CD4-positive, alpha-beta memory T cell (primary cell): ENCODE measurements at places on chromosomes 4 and X.

DNA sequence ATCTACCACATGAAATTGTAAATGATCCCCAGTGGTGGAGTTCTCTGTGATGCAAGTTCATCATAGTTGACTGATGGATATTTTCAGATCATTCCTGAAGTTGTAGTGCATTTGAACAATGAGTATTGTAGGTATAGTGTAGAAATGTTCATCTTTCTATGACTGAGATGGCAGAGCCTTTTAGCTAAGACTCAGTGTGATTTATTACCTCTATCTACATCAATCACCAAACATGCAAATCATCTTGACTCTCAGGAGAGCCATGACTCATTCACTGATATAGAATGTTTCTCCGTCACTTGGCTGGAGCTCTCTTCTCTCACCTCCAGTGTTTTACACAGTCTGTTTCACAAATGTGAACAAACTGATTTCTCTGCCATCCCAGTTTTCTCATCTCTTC, 392.6 kb downstream of the IL1RAPL1 start:
- H3K4me3 ChIP-seq = no peak overlapping the region
- H3K36me3 ChIP-seq = no peaks in the 10 kb centered on the region
- H3K27ac ChIP-seq = no peak overlapping the region
- H3K4me1 ChIP-seq = no peaks in the 10 kb centered on the region

DNA sequence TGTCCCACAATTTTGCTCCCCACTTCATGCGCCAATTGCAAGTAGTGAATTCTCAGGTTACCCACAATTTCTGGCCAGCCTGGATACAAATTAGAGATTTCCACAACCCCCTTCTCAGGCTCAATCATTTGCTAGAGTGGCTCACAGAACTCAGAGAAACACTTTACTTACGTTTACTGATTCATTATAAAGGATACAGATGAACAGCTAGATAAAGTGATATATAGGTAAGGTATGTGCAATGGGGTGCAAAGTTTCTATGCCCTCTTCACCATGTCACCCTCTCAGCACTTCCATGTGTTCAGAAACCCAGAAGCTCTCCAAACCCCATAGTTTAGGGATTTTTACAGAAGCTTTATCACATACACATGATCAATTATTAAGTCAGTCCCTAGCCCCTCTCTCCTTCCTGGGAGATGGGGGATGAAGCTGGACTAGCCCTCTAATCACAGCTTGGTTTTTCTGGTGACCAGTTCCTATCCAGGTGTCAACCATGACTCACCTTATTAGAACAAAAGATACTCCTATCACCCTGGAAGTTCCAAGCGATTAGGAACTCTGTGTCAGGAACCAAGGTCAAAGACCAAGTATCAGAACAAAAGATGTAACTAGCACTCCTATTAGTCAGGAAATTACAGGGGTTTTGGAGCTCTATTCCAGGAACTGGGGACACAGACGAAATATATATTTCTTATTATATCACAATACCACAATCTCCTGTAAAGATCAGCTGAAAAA, 33.5 kb upstream of the PRRG1 start:
- H3K4me1 ChIP-seq = no peaks in the 10 kb centered on the region
- DNase-seq = no peak
- H3K27ac ChIP-seq = no peak overlapping the region
- H3K27me3 ChIP-seq = no peaks in the 10 kb centered on the region
- no peak overlapping the region for H3K4me3 ChIP-seq

- H3K4me1 ChIP-seq = peaks cover 6% of the 10 kb centered on the region
- no peaks in the 10 kb centered on the region for H3K36me3 ChIP-seq
- no peak overlapping the region for H3K4me3 ChIP-seq
Measured at GRCh38 chr4:40448875-40449274, 113.7 kb downstream of the CHRNA9 start.

GRCh38 chr4:118086344-118086743, 52.1 kb downstream of the NDST3 start:
- H3K27me3 ChIP-seq = no peaks in the 10 kb centered on the region
- no peaks in the 10 kb centered on the region for H3K36me3 ChIP-seq
- H3K4me3 ChIP-seq = no peak overlapping the region

DNA sequence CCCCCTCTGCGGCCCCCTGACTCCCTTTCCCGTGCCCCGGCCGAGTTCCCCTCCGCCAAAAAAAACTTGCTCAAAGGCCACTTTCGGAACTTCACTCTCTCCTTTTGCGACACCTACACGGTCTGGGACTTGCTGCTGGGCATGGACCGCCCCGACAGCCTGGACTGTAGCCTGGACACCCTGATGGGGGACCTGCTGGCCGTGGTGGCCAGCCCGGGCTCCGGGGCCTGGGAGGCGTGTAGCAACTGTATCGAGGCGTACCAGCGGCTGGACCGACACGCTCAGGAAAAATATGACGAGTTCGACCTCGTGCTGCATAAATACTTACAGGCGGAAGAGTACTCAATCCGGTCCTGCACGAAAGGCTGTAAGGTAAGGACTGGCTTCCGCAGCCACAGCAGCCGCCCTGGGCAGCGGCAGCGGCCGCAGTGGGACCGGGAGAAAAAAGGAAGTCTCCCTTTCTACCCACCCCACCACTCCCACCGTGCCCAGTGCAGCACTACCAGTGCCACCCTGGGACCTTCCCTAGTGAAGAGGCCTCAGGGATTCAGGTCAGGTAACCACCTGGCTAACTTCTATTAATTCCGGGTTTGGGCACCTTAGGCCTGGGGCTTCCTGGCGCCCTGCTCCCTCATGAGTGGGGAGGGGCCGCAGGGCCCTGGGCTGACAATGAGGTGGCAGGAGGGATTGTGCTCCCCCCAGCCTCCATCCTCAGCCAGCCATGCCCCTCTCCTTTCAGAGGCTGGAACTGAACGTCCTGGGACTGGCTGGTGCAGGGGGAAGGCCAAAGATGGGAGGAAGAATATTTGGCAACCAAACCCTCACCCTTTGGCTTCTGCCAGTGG, 1.9 kb downstream of the NALF2 start:
- H3K4me1 ChIP-seq = no peaks in the 10 kb centered on the region
- H3K4me3 ChIP-seq = no peak overlapping the region
- DNase-seq = no peak

DNA sequence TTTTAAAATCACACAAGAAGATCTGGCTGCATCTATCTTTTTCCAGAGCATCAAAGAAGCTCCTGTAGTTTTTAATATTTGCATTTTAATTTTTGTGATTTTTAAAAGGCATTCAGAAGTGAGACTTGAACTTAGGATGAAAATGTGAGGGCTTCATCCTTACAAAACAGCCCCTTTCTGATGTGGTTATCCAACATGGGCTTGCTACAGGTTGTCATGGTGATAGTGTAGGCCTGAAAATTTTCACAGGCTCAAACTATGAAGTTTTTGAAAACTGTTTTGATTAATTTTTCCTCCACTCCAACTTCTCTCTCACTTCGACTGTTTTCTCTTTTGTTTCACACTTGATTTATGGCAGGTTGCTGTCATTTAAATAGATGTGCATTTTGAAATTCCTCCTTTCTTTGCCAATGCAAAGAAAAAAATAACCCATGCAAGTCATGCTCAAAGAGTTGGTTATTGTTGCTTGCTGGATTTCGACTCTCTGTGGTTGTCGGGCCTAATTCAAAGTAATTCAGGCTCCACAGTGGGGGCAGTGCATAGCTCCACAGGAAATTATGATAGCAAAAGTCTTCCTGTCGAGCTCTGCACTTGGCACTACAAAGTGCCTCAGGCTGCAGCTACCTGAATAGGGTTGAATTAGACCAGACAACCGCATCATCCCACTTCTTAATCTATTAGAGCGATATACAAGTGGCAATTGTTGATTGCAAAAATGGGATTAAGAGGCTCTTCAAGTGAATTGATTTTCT, 201.0 kb upstream of the GPR101 start:
- no peaks in the 10 kb centered on the region for H3K27me3 ChIP-seq
- H3K36me3 ChIP-seq = no peaks in the 10 kb centered on the region
- peaks cover 7% of the 10 kb centered on the region for H3K4me1 ChIP-seq

GRCh38 chr4:147318586-147318985, 162.3 kb upstream of the EDNRA start:
- no peak for DNase-seq
- no peaks in the 10 kb centered on the region for H3K4me1 ChIP-seq
- no peaks in the 10 kb centered on the region for H3K36me3 ChIP-seq
- H3K27ac ChIP-seq = no peak overlapping the region
- no peak overlapping the region for H3K4me3 ChIP-seq

DNA sequence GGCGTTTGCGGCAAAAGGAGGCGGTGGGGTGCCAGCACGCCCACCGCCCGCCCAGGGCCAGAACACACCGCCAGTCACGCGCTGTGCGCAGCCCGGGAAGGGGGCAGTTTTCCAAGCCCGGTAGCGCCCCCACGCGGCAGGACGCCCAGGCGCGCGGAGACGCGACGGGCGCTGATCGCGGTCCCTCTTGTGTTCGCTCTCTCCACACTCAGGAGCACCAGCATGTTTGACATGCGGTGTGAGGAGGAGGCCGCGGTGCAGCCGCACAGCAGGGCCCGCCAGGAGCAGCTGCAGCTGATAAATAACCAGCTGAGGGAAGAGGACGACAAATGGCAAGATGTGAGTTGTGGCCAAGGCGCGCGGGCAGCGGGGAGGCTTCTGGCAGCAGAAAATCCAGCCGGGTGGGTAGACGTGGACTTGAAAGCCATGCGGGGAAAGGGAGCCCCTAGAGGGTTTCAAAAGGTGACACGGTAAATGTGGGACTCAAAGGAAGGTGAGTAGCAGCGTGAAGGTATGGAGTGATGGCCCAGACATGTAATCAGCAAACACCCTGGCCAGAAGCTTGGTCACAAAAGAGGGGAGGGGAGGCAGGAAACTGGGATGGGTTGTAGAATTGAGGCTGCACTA, 104.1 kb downstream of the PHOX2B start:
- H3K4me3 ChIP-seq = no peak overlapping the region
- no peaks in the 10 kb centered on the region for H3K27me3 ChIP-seq
- no peak for DNase-seq

- H3K27me3 ChIP-seq = no peaks in the 10 kb centered on the region
- no peak overlapping the region for H3K4me3 ChIP-seq
- H3K4me1 ChIP-seq = no peaks in the 10 kb centered on the region
- no peak for DNase-seq
- H3K36me3 ChIP-seq = no peaks in the 10 kb centered on the region
Measured at GRCh38 chr4:133095591-133095990, 53.5 kb upstream of the PCDH10 start.

GRCh38 chrX:112668476-112669409, 11.0 kb downstream of the LHFPL1 start:
- H3K4me1 ChIP-seq = no peaks in the 10 kb centered on the region
- H3K27ac ChIP-seq = no peak overlapping the region
- H3K36me3 ChIP-seq = no peaks in the 10 kb centered on the region
- H3K27me3 ChIP-seq = no peaks in the 10 kb centered on the region
- DNase-seq = no peak

GRCh38 chr4:7379719-7380118, 55.0 kb downstream of the PSAPL1 start:
- DNase-seq = no peak
- H3K4me1 ChIP-seq = no peaks in the 10 kb centered on the region
- no peak overlapping the region for H3K4me3 ChIP-seq
- H3K36me3 ChIP-seq = no peaks in the 10 kb centered on the region

GRCh38 chr4:55925241-55925640, 23.5 kb upstream of the CEP135 start:
- no peak overlapping the region for H3K4me3 ChIP-seq
- no peaks in the 10 kb centered on the region for H3K36me3 ChIP-seq
- no peak for DNase-seq
- no peaks in the 10 kb centered on the region for H3K27me3 ChIP-seq
- H3K4me1 ChIP-seq = no peaks in the 10 kb centered on the region
- H3K27ac ChIP-seq = no peak overlapping the region

- no peaks in the 10 kb centered on the region for H3K27me3 ChIP-seq
- no peak for DNase-seq
- no peak overlapping the region for H3K27ac ChIP-seq
- H3K36me3 ChIP-seq = no peaks in the 10 kb centered on the region
- no peaks in the 10 kb centered on the region for H3K4me1 ChIP-seq
Measured at GRCh38 chr4:82713856-82714255, 84.7 kb downstream of the SCD5 start.

GRCh38 chrX:134600714-134601113, 57.6 kb downstream of the PLAC1 start:
- H3K27me3 ChIP-seq = no peaks in the 10 kb centered on the region
- H3K27ac ChIP-seq = no peak overlapping the region
- H3K4me3 ChIP-seq = no peak overlapping the region
- H3K4me1 ChIP-seq = no peaks in the 10 kb centered on the region
- no peaks in the 10 kb centered on the region for H3K36me3 ChIP-seq

DNA sequence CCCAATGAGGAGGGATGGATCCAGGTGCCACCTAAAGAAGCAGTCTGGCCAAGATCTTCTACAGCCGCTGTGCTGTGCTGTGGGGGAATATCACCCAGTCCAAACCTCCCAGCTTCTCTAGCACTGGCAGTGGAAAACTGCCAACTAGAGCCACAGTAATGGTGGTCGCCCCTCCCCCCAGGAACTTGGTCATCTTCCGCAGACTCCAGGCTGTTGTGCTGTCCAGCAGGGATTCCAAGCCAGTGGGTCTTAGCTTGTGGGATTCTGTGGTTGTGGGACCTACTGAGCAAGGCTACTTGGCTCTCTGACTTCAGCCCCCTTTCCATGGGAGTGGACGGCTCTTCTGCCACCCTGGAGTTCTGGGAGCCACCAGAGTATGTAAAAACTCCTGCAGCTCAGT, 18.2 kb downstream of the GPRASP1 start:
- H3K4me1 ChIP-seq = no peaks in the 10 kb centered on the region
- H3K27ac ChIP-seq = no peak overlapping the region
- DNase-seq = no peak
- H3K27me3 ChIP-seq = no peaks in the 10 kb centered on the region
- H3K4me3 ChIP-seq = no peak overlapping the region

DNA sequence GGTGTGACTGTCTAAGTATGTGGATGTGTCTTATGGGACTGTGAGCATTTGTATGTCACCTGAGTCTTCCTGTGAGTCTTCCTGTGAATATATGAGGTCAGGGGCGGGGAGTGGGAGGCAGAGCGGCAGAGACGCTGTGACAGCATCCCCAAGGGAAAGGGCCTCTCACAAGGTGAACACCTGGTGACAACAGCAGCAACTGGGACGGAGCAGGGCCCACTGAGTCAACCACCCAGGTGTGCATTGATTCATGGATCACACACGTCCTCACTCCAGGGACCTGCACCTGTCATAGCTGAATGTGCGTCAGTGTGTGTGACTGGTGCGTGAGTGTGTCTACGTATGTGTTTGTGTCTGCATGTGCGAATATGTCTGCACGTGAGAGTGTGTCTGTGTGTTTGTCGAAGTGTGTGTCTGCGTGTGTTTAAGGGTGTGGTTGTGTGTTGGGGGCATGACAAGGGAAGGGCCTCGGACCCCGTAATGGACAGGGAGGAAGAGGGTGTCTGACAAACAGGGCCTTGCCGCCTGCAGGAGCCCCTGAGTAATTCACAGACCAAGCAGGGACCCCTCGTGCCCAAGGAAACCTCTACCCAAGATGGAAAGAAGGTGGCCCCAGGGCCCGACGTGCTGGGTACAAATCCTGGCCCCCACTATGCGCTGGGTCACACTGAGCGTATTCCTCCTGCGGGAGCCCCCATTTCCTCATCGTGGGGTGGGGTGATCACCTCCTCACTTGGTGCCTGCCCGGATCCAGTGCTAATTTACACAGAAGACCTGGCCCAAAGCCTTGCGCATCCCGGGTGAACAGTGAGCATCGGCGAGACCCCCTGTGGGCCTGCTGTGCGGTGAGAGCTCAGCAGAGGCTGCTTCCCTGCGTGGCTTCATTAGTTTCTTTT, 76.7 kb downstream of the ABLIM2 start:
- H3K4me1 ChIP-seq = no peaks in the 10 kb centered on the region
- H3K36me3 ChIP-seq = no peaks in the 10 kb centered on the region
- H3K4me3 ChIP-seq = no peak overlapping the region
- H3K27me3 ChIP-seq = no peaks in the 10 kb centered on the region
- no peak overlapping the region for H3K27ac ChIP-seq

- no peaks in the 10 kb centered on the region for H3K4me1 ChIP-seq
- H3K4me3 ChIP-seq = no peak overlapping the region
- H3K27me3 ChIP-seq = no peaks in the 10 kb centered on the region
Measured at GRCh38 chrX:39214387-39215126, 413.3 kb downstream of the MID1IP1 start.
